ENCODE measurements at places on chromosomes 7 and 10. TPM values are rescaled to one million over a fixed set of nuclear protein-coding genes. Genes with fewer than 3 reads are reported as not detected.

DNA sequence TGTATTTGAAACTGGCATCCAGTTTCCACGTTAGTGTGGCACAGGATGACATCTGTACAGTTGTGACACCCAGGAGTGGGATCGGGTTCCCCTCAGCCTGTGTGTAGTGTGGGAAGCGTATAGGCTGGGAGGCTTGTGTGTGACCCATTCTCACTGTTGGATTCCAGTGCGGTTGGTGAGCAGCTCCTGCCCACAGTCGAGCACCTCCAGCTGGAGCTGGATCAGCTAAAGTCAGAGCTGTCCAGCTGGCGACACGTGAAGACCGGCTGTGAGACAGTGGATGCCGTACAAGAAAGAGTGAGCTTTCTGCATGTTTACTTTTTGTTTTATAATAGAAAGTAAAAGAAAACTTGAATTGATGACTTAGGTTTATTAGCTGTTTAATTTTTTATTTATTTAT, 18.7 kb upstream of the GET4 start:
- no peaks in the 10 kb centered on the region for H3K27me3 ChIP-seq
- peaks cover 100% of the 10 kb centered on the region for H3K36me3 ChIP-seq
- no peak overlapping the region for H3K27ac ChIP-seq
- H3K4me3 ChIP-seq: no peak overlapping the region
- no peak for DNase-seq

- H3K4me1 ChIP-seq: peaks cover 13% of the 10 kb centered on the region
- no peak for DNase-seq
- H3K27me3 ChIP-seq: peaks cover 55% of the 10 kb centered on the region
- no peak overlapping the region for H3K4me3 ChIP-seq
Measured at GRCh38 chr7:150983893-150984368, 5.8 kb upstream of the KCNH2 start.

DNA sequence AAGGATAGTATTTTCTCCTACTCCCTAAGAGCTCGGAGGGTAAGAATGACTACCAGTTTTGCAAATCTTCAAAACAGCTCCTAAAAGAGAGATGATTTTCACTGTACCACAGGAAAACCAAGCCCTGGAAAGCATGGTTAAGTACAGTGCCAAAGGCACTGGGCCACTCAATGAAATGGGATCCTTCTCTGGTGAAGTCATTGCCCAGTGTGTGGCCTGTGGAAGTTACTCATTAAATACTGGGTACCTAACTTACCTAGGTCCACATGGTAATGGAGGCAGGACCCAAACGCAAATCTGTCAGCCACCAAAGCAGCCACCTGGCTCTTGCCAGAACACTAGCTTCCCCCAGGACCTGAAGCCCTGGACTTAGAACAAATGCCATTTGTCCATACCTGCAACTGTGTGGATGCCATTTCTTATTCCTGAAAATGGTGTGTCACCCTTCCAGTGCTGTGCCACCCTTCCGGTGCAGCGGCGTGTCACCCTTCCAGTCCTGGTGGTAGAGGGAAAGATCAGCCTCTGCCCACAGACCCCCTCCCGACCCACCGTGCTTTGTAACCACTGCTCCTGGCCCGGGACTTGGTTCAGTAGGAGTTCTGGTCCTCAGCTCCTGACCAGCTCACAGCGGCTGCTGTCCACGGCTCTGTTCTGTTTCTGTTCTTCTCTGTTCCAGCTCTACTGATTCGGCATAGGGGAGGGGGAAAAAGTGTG, 659.2 kb downstream of the SDK1 start:
- peaks cover 10% of the 10 kb centered on the region for H3K4me1 ChIP-seq
- H3K4me3 ChIP-seq: no peak overlapping the region
- DNase-seq: no peak
- peaks cover 2% of the 10 kb centered on the region for H3K27me3 ChIP-seq
- H3K36me3 ChIP-seq: no peaks in the 10 kb centered on the region
- H3K27ac ChIP-seq: no peak overlapping the region

DNA sequence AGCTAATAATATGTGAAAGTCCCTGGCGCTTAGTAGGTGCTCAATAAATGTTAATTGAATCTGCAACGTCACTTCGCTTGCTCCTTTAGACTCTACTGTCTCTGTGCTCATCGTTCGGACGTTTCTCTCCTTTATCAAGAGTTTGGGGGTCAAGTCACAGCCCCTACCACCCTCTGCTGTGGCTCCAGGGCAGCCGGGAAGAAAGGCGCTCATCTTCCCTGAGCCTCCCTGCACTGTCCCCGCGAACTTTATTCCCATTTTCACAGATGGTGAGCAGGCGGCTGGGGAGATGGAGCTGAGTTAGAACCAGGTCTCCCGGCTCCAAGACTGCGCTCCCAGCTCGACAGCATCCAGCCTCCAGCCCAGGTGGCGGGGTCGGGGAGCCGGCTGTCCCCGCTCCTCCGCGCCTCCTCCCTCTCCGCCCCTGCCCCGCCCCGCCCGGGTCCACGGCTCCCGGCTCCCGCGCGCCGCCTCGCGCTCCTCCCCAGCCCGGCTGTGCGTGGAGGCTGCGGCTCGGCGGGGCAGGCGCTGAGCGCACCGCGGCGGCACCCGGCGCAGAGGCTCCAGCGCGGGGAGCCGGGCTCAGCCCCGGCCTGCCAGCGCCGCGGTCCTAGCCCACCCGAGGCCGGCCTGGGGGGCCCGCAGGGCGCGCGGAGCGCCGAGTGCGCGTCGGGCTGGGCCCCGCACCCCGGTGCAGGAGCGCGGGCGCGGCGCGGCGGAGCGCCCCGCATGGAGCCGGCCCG, at the start of gene CLEC2L:
Gene CLEC2L (plus strand): TSS at position 487 of the 743 bp plus-strand sequence. CDS start 243 bp downstream, at position 730.
- H3K36me3 ChIP-seq: no peaks in the 10 kb centered on the region
- peak within 1 kb of the TSS; percentile 36 for H3K4me3 ChIP-seq

The CYP17A1 gene
- not detected for total RNA-seq

The ITGB8 gene
- total RNA-seq: 30.7 TPM

The CDH23 gene
- 2.5 TPM for total RNA-seq

The MMD2 gene
- total RNA-seq: not detected

The ATP6V0A4 gene
- total RNA-seq: 34.8 TPM

All from suprapubic skin (tissue), 4 donors.